Activated T-helper 1 cell treated with anti-CD3 and anti-CD28 coated beads, Interleukin-2, amount 50 U/mL, for 16 hours (primary cell): ENCODE measurements at places on chromosomes 3 and 15.
A peak's percentile ranks its signal among the peaks of the same experiment; 100 is the strongest.

DNA sequence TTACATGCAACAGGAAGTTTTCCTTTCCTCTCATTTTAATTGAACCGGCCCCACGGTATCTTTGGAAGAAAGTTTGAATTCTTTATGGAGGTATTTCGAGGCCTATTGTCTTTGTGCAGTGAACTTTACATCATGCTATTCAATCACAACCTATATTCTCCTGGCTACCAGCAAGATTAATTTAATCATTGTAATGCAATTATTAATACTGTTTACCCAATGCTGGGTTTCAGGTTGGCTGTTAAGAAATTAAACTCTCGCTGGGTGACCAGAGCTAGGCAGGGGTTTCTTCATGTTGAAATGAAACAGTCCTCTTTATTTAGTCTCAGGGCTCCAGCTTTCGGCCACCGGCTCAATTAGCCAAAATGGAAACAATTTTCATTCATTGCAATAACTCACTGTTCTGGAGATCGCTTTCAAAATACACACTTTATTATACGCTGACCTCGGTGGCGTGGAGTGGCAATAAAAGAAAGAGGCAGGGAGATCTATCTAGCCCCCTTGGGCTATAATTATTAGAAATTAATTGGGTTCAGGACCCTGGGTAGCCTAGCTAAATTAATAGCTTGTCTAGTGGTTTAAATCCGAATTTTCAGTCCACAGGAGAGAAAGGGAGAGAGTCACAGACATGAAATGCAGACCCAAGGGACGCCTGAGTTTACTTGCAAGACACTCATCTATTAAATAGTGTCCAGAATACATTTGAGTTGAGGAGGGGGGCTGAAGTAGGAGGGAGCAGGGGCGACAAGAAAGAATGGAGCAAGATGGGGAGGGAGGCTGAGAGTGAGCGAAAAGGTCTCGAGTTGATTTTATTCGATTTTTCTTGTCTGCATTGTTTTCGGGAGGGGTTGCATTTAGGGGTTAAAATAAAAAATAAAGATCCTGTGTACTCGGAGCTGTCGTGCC, 3.9 kb upstream of the MECOM start:
- DNase-seq: no peak

- peak; percentile 74 for DNase-seq
Measured at GRCh38 chr15:45458746-45459403, 63.7 kb downstream of the SLC30A4 start.

DNA sequence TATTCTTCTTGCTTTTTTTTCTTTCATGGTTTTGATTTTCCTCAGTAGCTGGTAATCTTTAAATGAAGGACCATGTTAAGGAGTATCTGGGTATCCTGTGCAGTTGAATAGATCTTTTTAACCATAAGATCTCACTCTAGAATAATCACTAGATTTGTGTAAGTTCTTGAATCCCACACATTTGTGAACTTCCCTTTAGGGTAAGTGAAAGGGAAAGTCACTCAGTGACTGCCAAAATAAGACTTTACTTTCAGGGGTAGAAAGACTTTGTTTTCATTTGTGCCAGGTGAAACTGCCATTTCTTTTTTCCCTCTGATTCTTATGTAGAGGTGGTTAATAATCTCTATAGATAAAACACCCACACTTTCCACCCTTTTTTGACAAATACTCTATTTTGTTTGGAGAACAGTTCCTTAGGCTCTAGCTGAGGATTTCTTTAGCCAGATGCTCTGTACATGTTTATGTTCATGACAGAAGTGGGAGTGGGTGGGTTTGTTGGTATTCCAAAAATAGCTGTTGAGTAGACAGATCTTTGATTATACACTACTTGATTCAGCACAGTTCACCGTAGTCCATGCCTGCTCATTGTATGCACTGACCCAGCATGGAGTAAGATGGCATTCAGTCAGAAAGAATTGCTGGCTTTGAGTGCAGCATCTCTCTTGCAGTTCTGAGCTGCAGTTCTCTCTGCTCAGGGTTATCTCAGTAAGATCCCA, 28.5 kb downstream of the LRRC49 start:
- DNase-seq: no peak

- no peak for DNase-seq
Measured at GRCh38 chr15:91135201-91136130, 35.4 kb downstream of the SV2B start.

DNA sequence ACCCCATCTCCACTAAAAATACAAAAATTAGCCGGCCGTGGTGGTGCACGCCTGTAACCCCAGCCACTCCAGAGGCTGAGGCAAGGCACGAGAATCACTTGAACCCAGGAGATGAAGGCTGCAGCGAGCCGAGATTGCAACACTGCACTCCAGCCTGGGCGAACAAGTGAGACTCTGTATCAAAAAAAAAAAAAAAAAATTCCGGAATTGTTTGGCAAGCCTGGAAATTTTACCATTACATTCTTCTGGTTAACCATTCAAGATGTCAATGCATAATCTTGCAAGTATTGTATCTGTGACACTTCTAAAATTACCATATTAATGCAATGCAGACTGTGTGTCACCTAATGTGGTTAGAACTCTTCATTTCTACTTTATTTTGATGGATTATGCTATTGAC, 67.0 kb downstream of the CSNK1G1 start:
- no peak for DNase-seq

DNA sequence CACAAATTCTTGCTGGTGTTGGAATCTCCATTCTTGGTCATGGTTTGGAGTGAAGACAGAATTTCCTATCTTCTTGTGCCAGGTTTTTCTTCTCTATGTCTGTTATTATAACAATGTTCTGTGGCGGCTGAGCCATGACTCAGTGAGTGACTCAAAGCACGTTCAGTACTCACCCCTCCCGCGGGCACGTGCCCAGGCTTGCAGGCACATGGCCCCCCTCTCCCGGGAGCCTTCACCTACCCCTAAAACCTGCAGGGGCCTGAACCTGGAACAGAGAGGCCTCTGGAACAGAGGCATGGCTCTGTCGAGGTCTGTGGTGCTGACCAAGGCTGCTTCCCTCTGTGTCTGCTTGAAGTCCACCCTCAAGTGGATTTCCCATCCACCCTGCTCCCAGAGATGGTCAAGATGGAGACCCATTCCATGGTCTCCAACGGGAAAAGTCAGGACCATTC, 27.6 kb downstream of the PLXNB1 start:
- no peak for DNase-seq

GRCh38 chr15:29093696-29094343, 175.8 kb downstream of the NSMCE3 start:
- DNase-seq: no peak

DNA sequence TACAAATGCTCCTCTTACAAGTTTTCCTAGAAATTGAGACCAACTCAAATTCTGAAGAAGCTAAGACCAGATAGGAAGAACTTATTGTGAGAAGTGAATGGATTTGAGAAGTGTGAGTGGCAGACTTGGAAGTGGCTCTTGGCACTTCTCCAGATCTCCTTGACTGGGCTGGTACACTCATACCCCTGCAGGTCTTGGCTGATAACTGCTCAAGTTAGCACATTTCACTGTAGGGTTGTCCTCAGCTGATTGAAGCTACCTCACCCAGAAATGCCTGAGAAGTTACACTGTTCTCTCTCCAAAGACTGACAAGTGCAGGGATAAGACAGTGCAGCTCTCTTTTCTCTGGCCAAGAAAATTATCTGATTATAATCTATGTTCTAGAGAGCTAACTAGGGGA, 16.5 kb upstream of the CLDN1 start:
- no peak for DNase-seq

DNA sequence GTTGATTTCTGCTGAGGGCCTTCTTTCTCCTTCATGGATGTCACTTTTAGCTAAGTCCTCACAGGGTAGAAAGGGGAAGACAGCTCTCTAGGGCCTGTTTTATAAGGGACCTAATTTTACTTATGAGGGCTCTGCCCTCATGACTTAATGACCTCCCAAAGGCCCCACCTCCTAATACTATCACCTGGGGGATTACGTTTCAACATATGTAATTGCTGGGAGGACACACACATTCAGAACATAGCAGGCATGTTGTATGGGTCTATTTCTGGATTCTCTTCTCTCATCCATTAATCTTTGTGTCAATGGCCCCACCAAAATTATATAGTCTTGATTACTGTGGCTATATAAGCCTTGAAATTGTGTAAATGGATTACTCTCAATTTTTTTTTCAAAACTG, 255.0 kb downstream of the CLSTN2 start:
- DNase-seq: no peak
